Right lobe of liver (tissue), 6 donors: ENCODE measurements at places on chromosomes 1 and 21. TPM values are rescaled to one million over a fixed set of nuclear protein-coding genes. Genes with fewer than 3 reads are reported as not detected.

DNA sequence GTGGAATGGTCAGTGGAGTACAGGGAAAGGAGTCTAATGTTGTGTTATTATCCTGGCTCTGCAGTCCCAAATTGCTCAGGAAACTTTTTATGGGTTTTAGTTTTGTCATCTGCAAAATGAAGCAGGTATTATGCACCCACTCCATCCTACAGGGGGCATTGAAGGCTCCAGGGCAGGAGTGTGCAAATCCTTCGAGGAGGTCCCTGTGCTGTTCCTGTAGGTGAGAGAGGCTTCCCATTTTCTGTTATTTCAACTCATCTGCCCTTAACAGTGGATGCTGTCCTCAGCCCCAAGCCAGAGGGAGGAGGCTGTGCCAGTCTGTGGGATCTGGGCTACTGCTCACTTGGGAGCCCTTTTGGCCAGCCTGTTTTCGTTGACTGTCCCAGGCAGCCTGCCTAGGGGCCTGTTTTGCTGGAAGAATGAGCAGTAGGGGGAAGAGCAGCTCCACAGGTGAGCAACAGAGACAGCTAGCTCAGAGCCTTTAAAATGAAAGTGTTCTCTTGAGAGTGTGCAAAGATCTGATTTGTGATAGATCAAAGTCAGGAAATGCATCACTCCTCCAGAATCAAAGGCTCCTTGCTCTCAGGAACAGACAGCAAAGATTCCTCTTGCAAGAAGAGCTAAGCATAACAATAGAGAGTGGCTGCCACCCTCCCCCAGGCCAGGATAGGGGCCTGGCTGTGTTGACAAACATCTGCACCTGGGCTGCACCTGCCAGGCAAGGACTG lies 317.6 kb upstream of the PROX1 start:
- peak; percentile 22 for DNase-seq

DNA sequence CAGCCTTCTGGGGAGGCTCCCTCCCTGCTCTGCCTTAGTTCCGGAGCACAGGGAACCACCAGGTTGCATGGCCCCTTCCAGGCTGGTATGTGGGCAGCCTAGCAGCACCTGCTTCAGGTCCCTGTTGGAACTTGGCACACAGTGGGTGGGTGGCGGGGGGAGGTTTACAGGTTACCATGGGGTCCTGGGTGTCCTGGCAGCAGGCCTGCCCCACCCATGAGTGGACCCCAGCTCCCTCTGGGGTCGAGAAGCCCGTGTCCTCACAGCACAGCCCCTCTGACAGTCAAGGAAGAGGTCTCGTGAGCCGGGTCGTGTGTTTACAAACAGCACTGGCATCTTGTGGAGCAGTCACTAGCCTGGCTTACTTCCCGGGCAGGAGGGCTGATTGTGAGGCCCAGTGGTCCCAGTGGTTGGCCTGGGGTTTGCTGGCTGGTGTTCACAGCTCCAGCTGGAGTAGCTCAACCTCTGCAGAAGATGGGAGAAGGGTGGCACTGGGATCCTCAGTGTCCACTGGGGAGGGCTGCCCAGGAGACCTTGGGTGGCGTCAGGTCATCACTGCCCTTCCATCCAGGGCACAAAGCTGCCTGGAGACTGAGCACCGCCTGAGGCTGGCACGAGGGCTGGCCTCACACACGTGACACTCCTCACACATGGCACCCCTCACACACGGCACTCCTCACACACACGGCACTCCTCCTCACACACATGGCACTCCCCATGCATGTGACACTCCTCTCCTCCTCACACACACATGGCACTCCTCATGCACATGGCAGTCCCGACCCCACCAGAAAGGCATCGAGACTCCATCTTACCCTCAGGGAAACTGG lies 100.9 kb downstream of the RIPK4 start:
- DNase-seq: no peak

- DNase-seq: no peak
These were observed 19.8 kb downstream of the IQGAP3 start for GRCh38 chr1:156552518-156552917.

DNA sequence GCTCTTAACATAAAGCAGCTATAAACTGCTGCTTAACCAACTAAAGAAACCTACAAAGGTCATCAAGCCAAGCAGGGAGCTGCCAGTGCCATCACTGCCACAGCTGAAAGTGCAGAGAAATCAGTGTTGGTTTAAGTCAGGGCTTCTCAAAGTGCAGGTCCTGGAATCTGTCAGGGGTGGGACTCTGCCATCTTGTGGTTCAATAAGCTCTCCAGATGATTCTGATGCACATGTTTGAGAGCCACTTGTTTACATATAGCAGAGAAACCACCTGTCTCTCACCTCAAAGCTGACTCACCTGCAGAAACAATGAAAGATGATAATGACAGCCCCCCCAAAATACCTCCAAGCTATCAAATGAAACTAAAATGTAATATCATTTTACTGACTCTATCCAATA lies 49.3 kb downstream of the SH3GLB1 start:
- DNase-seq: no peak

KCNN3 gene
- 0.31 TPM for total RNA-seq

- DNase-seq: no peak
These were observed 4.1 kb upstream of the KRTAP12-2 start for GRCh38 chr21:44670642-44671432.

DNA sequence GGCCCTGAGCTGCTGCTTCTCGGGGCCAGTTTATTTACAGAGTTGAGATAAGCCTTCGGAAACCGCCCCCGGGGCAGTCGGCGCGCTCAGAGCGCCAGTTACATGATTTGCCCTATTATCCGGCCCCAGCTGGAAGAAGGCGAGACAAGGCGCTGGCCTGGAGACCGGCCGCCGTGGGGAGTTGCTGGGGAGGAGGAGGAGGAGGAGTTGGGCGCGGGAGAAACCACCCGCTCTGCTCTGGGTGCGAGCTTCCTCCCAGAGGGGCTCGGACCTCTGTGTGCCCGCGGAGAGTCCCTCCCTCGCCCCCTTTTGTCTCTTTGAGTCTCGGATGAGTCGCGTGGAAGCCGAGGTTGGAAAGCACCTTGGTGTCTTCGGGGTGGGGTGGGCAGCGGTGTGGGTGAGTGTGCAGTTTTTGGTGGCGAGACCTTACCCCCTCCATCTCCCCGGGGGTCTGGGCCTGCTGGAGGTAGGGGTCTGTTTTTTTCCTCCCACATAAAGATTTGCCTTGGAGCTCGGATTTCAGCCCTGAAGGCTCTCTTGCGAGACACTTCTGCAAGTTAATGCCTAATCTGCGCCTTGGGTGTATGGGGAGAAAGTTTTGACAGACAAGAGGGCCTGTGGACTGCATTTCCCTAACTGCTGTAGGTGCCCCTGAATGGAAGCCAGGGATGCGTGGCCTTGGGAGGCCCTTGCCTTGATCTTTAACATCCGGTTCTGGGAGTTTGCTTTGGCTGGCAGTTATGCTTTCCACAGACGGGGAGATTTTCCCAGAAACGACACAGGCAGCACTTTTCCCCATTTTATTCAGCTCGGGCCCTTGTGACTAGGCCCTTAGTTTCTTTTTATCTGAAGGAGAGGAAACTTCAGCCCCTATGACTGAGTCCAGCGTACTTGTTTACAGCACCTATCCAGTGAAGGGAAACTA lies 80.0 kb downstream of the NDUFS5 start:
- DNase-seq: peak; percentile 80

DNA sequence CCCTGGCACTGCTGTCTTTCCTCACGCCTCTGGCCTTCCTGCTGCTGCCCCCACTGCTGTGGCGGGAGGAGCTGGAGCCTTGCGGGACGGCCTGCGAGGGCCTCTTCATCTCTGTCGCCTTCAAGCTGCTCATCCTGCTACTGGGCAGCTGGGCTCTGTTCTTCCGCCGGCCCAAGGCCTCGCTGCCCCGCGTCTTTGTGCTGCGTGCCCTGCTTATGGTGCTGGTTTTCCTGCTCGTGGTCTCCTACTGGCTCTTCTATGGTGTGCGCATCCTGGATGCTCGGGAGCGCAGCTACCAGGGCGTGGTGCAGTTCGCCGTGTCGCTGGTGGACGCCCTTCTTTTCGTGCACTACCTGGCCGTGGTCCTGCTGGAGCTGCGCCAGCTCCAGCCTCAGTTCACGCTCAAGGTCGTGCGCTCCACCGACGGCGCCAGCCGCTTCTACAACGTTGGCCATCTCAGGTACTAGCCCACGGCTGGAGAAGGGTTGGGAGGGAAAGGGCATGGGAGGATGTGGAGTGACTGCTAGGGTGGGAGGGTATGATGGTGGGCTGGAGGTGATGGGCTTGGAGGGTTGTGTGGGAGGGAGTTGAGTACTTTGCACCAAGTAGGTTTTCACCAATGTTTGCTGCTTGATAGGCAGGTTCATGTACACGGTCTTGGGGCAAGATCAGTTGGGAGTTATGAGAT lies 18.9 kb downstream of the VANGL2 start:
- DNase-seq: no peak

GRCh38 chr1:188769936-188770335 lies 1707.7 kb downstream of the BRINP3 start:
- DNase-seq: no peak

DNA sequence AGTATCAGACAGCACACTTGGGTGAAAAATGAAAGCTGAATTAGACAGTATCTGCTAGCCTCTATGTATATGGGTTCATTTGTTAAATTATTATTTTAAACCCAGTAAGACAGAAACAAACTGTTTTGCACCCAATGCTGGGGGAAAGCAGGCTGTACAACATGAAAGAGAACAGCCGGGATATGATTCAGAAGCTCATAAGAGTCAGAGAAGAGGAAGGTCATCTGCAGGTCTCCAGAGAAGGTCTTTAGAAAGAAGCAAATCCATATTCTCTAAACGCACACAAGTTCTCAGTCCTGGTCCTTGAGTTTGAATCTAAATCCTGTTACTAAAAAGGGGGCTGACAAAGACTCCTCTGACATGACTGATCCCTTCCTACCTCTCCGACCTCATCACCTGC lies 155.1 kb downstream of the SIPA1L2 start:
- no peak for DNase-seq

GRCh38 chr21:45421846-45422775 lies 17.1 kb downstream of the COL18A1 start:
- DNase-seq: no peak

DNA sequence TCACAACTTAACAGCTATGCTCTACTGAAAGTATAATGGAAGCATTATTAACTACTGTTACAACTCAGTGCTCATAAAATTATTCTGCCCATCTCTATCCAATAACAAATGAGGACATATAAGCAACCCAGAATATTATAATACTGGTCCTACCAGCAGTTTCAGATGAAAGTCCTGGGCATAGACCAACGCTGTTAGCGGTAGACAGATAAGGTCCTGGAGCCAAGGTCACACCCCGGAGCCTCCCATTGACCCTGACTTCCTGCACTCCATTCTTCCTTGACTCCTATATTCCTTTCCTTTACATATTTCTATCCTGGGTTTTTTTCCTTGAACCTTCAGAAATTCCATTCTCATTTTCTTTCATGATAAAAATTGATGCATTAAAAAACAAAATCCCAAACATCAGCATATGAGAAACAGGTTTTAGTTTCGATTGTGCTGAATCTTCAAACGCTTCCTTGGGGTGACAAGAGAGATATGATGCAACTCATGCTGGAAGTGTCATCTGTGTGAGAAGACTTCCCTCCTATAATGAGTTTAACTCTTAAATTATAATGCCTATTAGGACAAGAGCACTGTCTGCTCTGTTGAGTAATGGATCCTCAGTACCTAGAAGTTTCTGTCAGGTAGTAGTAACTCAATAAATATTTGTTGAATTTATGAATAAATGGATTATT lies 831.1 kb downstream of the LRRIQ3 start:
- no peak for DNase-seq

GRCh38 chr1:225418059-225418458 lies 9.8 kb downstream of the LBR start:
- DNase-seq: no peak

MCM3AP gene
- total RNA-seq: 39.8 TPM

- DNase-seq: no peak
These were observed 33.9 kb upstream of the RGS8 start for GRCh38 chr1:182718311-182718710.

GRCh38 chr1:43206600-43207228 lies 34.6 kb downstream of the CFAP57 start:
- DNase-seq: no peak

GRCh38 chr1:14149431-14149830 lies 449.1 kb upstream of the KAZN start:
- no peak for DNase-seq

DNA sequence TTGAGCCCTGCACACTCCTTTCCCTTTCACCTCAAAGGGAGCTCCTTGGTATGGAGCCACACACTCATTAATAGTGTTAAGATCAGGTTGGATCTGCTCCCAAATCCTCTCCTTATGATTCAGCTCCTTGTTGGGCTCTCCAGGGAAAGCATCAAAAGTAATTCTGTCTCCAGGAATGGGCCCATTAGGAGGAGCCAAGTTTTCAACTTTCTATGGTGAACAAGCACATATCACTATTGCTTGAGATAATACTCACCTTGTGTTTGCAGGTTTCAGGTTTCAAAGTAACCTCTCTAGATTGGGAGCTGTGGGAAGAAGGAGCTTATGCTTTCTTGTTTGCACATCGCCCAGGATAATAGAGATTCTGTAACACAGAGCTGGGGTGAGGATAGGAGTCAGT lies 164.8 kb downstream of the TNFSF18 start:
- no peak for DNase-seq
